ENCODE measurements at places on chromosomes 7 and 10.

GRCh38 chr7:118250860-118251494, 26.5 kb downstream of the ANKRD7 start:
- DNase-seq: no peak

GRCh38 chr7:151804756-151805155, 72.2 kb downstream of the PRKAG2 start:
- DNase-seq: no peak

- no peak for DNase-seq
Measured at GRCh38 chr7:92641921-92642511, 51.8 kb upstream of the FAM133B start.

GRCh38 chr10:60937784-60938654, 6.0 kb downstream of the RHOBTB1 start:
- no peak for DNase-seq

DNA sequence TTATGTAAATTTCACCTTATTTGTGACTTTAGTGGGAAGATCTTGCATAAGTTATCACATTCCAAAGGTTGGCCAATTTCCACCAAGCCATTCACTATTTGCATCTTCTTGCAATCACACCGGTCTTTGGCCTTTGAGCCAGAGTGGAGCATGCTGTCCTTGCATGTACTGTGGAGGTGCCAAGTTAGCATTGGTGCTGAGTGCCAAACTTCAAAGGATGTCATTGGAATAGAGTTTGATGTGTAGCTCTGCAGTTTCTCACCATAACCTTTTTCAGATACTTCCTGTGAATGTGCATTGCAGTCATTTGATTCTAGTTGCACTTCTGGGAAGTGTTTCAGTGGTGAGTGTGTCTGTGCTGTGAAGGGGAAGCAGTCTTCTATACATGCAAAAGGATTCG, 620.6 kb downstream of the SUGCT start:
- DNase-seq: no peak

DNA sequence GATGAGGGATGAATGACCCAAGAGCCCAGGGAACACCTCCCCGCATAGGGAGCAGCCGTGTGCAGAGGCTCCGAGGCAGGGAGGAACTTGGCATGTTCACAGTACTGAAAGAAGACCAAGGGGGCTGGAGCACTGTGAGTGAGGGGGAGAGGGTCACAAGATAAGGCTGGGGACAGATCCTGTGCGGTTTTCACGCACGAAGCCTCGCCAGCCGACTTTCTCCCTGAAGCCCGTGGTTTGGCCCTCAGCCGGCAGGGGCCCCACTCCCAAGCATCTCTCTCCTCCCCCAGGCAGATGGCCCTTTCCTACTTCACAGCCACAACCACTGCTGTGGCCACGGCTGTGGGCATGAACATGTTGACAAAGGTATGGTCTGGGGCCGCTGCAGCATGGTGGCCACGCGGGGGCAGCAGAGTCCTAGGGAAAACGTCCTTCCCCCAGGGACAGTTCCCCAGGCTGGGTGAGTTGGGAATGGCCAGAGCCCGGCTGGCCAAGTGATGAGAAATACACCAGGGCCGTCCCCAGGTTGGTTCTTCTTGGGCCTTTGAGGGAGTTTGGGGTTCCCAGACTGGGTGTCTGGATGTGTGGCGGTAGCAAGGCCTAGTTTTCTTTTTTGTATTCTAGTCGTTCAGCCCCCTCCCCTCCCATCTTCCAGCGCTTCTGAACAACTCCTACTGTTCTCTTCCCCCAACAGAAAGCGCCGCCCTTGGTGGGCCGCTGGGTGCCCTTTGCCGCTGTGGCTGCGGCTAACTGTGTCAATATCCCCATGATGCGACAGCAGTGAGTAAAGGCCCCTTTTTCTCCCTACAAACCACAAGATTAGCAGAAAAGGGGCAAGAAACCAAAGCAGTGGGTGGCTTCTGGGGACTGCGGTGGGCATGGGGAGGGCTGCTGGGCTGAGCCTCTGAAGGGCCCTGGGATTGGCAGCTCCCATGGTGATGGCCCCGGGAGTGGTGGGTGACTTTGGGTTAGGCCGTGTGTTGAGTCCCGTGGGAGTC, 14.4 kb upstream of the WBP1L start:
- DNase-seq: peak; percentile 88

GRCh38 chr10:71260622-71261325, 48.4 kb downstream of the UNC5B start:
- DNase-seq: no peak

- DNase-seq: no peak
Measured at GRCh38 chr10:3776796-3777571, 8.0 kb downstream of the KLF6 start.

DNA sequence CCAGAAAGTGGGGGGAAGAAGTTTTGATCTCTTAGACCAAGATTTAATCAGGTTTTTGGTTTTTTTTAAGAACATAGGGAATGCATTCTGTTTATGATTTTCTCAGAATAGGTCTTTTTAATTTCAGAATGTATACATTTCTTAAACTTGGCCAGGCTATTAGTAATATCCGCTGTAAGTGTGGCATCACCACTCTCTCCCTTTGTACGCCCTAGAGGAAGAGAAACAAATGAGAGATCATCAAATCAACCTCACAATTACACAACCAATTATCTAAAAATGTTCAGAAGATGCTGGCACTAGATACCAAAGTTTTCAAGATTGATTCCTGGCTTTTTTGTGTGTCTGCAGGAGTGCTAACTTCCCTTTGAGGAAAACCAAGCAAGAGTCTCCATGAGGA, 70.0 kb downstream of the KLF6 start:
- no peak for DNase-seq

GRCh38 chr7:144527051-144527471, 123.6 kb upstream of the NOBOX start:
- DNase-seq: no peak

GRCh38 chr10:102644066-102644645, at the start of gene TRIM8:
Gene TRIM8 (plus strand): TSS chr10:102644479. CDS start chr10:102644618, 139 bp downstream.
- DNase-seq: no peak

DNA sequence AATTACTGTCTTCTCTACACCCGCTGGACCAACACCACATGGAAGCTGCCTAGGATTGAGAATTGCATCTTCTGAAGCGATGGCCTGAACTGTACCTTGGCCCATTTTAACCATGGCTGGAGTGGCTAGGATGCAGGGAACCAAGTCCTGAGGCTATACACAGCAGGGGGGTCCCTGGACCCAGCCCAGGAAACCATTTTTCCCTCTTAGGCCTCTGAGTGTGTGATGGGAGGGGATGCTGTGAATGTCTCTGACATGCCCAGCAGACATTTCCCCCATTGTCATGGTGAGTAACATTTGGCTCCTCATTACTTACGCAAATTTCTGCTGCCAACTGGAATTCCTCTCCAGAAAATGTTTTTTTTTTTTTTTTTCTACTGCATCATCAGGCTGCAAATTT, 822.7 kb downstream of the PCDH15 start:
- DNase-seq: no peak

DNA sequence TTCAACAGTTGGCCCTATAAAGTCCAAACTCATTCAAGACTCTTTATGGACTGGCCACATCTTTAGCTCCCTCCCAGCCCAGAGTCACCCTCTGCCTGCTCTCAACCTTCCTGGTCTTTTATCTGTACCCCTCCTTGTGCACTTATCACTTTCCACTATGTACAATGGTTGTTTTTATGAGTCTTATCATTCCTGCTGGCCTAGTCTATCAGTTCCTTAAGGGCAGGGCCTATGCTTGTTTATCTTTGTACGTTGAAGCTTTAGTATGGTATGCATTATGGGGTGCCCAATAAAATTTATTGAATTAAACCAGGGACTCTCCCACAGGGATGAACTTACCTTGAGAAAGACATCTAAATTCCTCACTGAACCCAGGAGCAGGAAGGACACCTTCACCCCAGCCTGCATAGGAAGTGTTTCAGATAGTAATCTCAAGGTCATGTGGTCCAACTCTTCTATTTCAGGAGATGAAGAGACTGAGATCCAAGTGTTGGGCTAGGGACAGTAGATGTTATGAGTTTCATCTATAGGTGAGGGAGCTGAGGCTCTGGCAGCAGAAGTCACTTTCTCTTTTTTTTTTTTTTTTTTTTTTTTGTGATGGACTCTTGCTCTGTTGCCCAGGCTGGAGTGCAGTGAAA, 13.3 kb upstream of the PDCD4 start:
- DNase-seq: no peak

- DNase-seq: peak; percentile 22
Measured at GRCh38 chr7:1818575-1819258, 148.6 kb downstream of the ELFN1 start.

DNA sequence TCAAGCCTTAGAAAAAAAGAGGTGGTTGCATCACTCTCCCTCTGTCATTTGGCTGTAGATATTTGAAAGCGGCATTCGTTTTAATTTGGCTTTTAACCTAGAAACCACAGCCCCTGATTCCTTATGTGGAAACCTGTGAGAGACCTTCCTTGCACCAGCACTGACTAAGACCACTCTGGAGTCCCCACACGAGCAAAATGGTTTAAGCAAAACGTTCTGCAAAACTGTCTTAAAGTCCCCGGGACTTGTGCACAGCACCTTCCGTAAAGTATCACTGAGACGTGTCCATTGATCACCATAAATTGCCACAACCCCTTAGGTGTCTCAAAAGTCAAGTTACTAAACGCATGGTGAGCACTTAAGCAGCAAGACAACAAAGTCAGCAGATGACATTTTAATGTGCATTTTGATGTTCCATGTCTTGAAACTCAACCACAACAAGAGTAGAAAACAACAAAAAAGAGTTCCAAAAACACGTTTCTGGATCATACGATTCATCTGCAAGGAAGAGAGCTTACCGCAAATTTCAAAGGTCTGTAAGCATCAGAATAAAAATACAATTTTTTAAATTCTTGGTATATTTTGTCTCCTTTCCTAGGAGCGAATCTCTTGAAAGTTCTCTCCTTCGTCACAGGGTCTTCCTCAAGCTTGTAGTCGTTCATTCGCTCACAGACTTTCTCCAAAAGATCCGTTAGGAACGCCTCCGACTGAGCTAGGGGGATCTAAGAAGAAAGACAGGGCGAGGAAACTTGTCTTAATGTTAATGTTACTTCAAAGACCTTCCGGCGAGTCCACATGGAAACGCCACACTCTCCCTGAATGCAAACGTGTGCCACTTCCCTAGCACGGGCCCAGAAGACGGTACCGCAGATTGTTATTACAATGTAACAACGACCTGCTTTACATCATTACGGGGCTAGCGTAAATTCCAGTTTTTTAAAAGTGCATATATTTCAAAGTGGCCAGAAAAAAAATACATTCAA, 37.7 kb downstream of the CNPY1 start:
- DNase-seq: no peak

DNA sequence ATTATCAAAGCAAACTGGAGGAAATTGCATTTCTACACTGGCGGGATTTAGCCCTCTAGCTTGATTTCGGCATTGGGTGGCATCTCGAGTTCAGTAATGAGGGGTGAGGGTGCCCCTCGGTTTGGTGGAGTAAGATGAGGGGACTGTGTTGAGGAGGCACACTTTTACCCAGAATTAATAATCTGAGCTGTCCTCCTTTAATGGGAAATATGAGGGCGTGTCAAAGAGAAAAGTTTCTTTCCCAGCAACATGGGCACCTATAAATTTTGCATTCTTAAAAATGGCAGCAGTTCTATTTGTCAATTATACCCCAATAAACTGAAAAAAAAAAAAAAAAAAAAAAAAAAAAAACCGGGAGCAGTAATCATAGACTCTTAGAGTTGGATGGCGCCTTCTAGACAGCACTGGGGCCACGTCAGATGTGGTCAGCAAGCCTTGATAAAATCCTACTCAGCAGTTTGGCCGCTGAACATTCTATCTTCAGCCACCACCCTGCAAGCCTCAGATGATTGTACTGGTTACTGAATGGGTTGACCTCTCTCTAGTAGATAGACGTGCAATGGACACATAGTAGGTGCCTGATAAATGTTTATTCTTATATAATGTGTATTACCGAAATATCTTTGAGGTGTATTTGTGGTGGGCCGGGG, 931 bp downstream of the PAPSS2 start:
- DNase-seq: no peak

DNA sequence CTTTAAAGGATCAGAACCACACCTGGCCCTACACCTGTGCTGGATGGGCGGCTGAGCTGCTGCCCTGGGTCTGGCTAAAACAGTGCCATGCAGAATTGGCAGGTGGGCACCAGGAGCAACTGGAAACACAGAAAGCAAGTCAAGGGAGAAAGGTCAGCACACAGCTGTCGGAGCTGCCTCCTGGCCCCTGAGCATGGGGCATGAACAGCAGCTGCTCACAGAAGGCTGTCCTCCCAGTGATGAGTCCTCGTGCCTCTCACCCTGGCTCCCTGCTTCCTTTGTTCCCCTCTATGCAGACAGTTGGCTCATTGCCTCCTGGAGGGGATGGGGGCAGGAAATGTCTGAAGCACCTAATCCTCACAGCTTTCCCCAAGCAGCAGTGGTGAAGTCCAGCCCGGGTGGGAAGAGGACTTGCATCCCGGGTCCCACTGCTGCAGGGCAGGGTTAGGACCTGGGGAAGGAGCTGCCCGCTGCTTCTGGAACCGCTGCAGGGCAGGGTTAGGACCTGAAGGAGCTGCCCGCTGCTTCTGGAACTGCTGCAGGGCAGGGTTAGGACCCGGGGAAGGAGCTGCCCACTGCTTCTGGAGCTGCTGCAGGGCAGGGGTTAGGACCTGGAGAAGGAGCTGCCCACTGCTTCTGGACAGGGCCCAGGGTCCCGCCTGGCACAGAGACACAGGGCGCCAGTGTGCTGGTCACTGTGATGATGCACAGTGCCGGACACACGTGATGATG, 37.3 kb downstream of the VIPR2 start:
- no peak for DNase-seq

- no peak for DNase-seq
Measured at GRCh38 chr10:106296750-106297392, 867.6 kb downstream of the SORCS1 start.

DNA sequence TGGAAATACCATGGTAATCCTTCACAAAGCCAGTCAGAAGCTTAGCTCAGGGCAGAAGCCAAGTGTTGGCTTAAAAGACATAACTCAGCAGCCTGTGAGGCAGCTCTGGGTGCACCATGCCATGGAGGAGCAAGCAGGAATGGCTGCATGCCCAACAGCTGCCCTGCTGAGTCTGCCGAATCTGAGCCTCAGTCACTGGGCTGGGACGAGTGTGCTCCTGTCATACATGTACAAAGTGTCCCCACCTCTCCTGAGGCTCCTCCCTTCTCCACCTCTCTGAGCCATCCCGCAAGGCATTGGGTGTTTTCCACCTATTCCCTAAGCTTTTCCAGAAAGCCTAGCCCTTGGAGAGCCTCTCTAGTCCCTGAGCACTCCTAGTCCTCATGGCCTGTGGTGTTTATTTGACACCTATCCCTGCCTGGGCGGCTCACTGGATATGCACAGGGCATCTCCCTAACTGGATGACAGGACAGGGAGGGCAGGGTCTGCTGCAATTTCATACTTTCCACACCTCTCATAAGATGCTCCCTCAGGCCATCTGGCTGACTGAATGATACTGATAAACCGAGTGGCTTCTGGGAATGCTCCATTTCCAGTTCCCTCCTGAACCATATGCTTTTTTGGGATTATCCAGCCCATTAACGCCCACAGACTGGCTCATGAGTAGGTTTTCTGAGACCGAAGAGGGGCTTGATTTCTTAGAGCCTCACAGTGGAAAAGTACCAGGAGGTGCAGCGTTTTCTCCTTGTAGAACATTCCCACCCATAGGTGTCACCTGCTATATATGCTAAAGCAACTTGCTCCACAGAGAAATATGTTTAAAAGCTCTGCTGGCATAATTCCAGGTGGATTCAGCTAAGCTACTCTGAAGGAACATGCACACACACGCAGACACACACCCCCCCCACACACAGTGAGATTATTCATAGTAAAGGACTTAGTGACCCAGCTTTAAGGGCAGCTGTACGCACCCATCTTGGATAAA, 199.3 kb downstream of the SNX10 start:
- peak; percentile 48 for DNase-seq

GRCh38 chr7:87702326-87702725, 74.1 kb downstream of the RUNDC3B start:
- no peak for DNase-seq

- DNase-seq: no peak
Measured at GRCh38 chr10:50395851-50396250, 144.5 kb upstream of the ASAH2 start.

All from ureter (tissue), 1 donor.